CD4-positive, alpha-beta T cell treated with Interleukin-12 subunit alpha and Interleukin-12 subunit beta, for 1 hour (primary cell): ENCODE measurements at places on chromosomes 5 and 9.

- DNase-seq: no peak
Observed at GRCh38 chr5:128135286-128135685, 51.7 kb downstream of the SLC12A2 start.

- DNase-seq: no peak
Observed at GRCh38 chr5:150017226-150018005, 16.9 kb downstream of the HMGXB3 start.

GRCh38 chr9:37640246-37640645 is 10.5 kb upstream of the FRMPD1 start:
- DNase-seq: no peak

GRCh38 chr5:125036494-125036893 is 290.1 kb upstream of the ZNF608 start:
- DNase-seq: no peak

DNA sequence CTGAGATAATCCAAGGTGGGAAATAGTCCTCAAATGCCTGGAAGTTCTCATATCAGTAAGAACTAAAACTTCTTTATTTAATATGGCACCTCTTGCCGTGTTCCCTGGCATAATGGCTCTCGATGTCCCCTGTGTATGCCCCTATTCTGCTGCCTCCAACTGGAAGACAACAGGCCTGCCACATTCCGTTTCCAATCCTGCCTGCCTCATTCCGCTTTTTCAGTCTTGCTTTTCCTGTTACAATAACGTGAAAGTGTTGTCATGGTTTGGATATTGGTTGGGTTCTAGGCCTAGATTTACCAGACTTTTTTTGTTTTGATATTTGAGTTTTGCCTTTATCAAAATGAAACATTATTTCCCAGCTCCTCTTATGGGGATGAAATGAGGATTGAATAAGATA is 98.2 kb downstream of the FOCAD start:
- DNase-seq: no peak

- DNase-seq: peak; percentile 64
Observed at GRCh38 chr5:14946815-14947620, 75.4 kb upstream of the ANKH start.

GRCh38 chr5:73974871-73975360 is 348.9 kb downstream of the ARHGEF28 start:
- no peak for DNase-seq

DNA sequence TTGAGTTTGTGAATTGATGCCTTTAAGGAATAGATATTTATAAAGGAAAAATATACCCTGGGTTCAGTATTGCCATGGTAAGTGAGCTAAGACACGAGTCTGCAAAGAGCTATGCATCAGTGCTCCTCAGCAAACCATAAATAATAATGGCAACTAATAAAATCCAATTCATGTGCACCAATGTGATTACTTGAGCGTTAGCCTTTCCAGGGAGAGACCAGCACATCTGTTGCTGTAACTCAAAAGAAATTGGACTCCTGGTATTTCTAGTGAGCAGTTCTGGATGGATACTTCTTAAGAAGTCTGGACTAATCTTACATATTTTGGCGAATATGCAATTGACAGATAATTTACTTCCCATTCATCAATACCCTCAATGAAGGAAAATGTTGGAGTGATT is 373.3 kb downstream of the ARHGEF28 start:
- DNase-seq: no peak

- DNase-seq: no peak
Observed at GRCh38 chr9:134548618-134549017, 93.0 kb upstream of the COL5A1 start.
